ENCODE measurements at places on chromosomes 3 and 15.

GRCh38 chr3:52292247-52293065 lies 4.8 kb downstream of the GLYCTK start:
- DNase-seq: no peak

- DNase-seq: no peak
Measured at GRCh38 chr3:55165278-55165677, 237.4 kb upstream of the LRTM1 start.

- DNase-seq: no peak
Measured at GRCh38 chr3:68256635-68257223, 602.3 kb upstream of the SUCLG2 start.

- DNase-seq: no peak
Measured at GRCh38 chr3:171290680-171291079, 169.5 kb downstream of the TNIK start.

GRCh38 chr15:33344111-33344510 lies 33.3 kb downstream of the RYR3 start:
- DNase-seq: no peak

DNA sequence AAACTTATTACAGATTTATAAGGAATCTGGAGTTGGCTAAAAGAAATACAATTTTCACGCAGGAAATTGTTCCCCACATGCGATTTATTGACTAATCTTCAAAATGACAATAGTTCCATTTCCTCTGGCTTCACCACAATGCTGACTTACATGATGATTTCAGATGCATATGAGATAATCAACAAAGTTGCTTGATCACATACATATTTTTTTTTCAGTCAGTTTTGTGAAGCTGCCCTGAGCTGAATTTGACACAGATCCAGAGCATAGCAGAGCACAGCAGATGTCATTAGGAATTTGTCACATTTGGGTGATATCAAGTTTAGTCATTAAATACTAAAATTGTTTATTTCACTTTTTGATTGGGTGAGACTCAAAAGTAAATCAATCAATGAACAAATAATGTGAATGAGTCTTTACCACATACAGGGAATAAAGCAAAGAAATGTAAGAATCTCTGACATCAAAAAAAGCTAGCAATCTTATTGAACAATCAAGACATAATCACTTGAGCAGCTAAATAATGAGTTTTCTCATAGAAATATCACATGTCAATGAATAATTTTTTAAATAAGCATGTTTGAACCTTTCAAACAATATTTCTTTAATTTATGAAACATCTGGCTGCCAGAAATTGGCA lies 18.3 kb downstream of the CPB1 start:
- DNase-seq: no peak
